ENCODE measurements at places on chromosomes 5 and 9. TPM values are rescaled to one million over a fixed set of nuclear protein-coding genes. Genes with fewer than 3 reads are reported as not detected.
A peak's percentile ranks its signal among the peaks of the same experiment; 100 is the strongest.

GRCh38 chr9:1959371-1959770 is 55.8 kb upstream of the SMARCA2 start:
- no peak for DNase-seq

DNA sequence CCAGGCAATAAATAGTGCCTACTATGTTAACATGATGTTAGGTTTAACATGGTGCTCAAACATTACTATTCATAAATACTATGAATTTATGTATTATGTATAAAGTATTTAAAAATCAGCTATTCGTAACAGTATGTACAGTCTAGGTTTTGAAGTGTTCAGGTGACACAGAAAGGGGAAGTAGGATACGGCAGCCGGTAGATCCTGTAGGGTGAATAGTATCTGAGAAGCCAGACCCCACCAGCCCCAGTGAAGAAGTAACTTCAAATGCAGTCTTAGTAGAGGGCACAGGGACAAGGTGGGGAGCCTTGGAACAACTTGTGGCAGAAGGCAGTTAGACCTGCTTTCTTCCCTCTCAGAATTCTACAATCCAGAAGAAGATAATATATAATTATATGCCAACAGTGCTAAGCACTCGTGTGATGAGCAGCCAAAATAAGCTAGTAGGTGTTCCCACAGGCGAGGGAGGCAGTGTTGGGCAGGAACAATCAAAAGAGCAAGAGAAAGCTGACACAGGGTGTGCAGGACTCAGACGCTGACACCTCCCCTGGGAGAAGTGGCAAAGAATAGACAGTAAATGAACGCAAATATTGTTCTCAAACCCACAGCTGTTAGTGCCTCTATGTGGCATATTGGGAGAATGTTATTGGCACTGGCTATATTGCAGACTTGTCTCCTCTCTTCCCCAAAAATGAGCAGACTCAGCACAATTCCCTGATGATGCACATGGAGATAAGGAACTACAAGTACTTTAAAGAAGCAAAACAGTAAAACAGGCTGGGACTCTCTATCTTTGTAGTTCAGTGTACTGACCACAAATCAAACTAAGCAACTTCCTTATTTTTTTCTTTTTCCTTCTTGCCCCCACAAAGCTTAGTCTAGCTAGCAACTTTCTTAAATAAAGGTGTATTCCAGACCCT is 4.6 kb downstream of the ZNF367 start:
- peak; percentile 37 for DNase-seq

DNA sequence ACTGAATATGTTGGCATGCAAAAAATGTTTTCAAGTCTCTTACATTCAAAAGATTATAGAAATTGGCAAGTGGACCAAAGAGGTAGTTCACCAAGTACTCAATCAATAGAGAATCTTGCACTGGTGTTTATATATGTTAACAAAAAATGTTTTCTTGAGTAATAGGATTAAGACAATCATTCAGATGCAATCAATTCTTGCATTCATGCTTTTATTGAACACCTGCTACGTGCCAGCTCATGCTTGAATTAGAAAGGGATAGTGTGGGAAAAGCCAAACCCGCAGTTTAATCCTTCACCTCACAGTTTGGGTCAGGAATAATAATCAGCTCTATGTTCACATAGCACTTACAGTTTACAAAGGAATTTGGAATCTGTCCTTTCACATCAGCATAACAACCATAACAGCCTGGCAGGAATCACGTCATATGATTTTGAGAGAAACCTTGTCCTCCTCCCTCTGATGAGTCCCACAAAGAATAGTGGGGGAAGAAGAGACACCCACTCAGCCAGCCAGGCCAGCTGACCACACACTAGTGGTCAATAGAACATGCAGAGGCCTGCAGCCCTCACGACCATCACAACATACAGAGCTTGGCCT is 36.8 kb upstream of the FRRS1L start:
- DNase-seq: no peak

DNA sequence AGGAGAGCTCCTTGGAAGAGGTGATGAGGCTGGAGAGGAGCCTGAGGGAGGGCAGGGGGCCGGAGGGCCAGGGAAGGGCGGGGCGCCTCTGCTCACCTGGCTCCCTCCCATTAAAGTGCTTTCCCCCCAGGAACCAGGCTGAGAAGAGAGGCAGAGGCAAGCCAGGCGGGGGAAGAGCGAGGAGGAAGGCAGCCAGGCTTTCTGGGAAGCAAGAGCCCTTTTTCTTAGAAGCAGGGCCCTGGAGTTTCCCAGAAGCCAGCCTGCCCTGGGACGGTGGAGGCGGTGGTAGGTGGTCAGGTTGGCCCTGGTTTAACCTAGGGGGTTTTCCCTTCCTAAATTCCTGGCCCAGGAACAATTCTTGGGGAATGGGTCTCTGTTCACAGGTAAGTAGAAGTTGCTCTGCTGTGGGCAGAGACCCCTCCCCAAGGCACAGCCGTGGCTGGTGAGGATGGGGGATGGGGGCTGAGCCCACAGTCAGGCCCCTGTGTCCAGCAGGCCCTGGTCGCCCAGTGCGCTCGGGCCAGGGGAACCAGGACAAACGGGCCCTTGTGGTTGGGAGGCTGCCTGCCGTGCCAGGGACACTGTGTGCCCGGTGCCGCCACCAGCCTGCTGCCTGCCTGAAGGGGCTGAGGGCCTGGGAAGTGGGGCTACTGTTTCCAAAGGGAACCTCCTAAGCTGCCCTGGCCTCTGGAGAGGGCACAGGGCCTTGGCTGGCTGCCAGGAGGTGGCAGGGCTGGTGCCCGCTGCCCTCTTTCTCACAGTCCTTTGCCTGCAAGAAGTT is 16.6 kb upstream of the RALGDS start:
- DNase-seq: no peak

GRCh38 chr5:139709582-139710318 is 61.6 kb downstream of the CXXC5 start:
- DNase-seq: peak; percentile 38

GRCh38 chr5:101647861-101648260 is 648.2 kb downstream of the SLCO4C1 start:
- DNase-seq: no peak

DNA sequence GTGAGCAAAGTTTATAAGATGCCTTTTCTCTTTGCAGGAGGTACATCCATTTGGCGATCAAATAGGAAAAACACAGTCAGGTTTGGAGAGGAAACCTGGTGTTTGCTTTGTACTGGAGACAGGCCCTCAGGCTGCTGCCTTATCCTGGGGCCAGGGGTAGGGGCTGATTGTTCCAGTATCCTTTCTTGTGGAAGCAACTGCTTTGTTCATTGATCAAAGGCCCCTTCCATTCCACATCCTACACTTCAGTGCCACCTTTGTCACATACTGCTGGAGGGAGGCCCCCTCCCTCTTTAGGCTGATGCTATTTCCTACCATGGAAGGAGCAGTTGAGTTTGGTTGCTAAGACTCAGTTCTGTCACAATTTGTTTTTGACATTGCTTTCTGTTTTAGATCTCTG is 778.1 kb downstream of the TLR4 start:
- DNase-seq: no peak

DNA sequence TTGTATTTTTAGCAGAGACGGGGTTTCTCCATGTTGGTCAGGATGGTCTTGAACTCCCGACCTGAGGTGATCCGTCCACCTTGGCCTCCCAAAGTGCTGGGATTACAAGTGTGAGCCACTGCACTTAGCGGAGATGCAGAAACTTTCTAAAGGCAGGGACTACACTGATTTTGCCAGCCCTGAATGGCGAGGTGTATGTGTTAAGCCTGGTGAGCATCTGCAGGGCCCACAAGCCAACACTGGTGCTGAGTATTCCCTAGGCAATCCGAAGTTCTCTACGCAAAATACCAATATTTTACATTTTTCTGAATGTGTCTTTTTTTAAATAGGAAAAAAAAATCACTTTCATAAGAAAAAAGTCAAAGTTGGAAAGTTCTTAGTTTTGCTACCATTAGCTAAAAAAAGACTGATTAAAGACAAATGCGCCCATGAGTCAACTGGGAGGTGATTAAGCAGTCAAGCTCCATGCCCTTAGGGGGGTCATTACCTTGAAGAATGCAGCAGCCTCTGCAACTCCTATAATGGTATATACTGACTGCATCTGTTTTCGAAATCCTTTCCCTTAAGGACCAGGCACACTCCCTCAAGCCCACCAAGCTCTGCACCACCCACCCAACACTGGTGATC is 502.8 kb downstream of the BNC2 start:
- no peak for DNase-seq

- DNase-seq: no peak
Measured at GRCh38 chr5:72844218-72844603, 27.8 kb downstream of the TNPO1 start.

DNA sequence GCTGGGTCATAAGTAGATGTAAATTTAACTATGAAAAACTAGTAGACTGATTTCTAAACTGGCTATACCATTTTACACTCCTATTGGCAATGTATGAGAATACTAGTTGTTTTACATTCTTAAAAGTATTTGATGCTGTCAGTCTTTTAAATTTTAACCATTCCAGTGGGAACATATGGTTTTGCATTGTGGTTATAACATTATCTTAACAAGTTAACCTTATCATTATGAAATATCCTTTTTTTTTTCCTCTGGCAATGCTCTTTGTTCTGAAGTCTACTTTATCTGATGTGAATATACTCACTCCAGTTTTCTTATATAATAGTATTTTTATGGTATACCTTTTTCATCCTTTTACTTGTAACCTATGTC is 548.9 kb upstream of the CLINT1 start:
- no peak for DNase-seq

DNA sequence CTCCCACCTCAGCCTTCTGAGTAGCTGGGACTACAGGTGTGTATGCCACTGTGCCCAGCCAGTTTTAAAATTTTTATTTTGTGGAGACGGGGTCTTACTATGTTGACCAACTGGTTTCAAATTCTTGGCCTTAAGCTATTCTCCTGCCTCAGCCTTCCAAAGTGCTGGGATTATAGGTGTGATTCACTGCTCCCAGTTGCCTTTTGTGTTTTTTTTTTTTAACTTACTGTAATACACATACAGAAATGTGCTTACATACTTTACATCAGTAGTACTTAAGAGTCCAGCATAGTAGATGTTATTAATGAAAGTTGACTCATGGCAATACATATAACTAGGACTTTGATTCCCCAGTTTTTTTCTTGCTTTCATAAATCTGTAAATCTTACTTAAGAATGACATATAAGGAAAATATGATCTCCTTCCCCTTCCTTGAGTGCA is 4.7 kb downstream of the MAN2A1 start:
- no peak for DNase-seq

- DNase-seq: no peak
Measured at GRCh38 chr5:126464959-126465358, 41.8 kb downstream of the GRAMD2B start.

DNA sequence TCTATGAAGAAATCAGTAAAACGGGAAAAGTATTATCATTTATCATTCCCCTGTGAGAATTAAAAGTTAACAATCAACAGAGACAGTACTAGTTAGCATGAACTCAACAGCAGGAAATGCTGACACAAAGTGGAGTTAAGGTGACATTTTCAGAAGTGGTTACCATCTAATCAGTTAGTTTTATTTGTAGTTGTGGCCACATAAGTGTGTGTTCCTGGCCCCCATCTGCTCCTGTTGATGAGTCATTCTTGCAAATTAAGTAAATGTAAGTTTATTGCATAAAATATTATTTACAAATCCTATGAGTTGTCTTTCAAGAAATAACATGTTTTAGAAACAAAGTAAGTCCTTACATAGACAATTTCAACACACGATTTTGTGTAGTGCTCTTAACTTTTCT is 8.9 kb upstream of the BNC2 start:
- DNase-seq: no peak

- no peak for DNase-seq
Measured at GRCh38 chr5:135329066-135329912, 69.7 kb downstream of the MACROH2A1 start.

DNA sequence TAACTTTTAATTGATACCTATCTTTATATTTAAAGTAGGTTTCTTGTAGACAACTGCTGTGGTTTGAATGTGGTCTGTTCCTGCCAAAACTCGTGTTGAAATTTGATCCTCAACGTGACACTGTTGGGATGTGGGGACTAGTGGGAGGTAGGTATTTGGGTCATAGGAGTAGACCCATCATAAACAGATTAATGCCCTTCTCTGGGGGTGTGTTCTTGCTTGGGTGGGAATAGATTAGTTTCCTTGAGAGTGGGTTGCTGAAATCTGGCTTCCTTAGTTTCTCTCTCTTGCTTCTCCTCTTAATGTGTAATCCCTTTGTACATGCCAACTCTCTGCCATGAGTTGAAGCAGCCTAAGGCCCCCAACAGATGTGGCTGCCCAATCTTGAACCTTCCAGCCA is 34.6 kb upstream of the IPPK start:
- no peak for DNase-seq

DNA sequence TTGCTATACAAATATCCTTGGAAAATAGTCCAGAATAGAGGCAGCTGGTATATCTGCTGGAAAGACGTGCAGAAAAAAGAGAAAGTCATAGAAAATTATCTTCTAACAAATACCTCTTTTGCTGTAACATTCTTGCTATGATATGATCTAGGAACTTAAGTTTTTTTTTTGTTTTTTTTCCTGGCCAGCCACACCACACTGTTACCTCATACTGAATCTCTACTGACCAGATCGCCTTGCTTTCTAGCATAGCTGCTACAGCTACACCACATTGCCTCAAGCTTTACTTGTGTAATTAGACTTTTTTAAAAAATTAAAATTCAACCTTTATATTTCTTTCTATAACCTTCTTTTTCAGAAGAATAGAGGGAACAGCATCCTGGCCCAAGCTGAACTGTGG is 142.2 kb upstream of the PRLR start:
- DNase-seq: peak; percentile 63

GRCh38 chr9:3441197-3441816 is 84.5 kb downstream of the RFX3 start:
- peak; percentile 35 for DNase-seq

Gene KCTD16
- total RNA-seq: 16.1 TPM

Gene OR13C4
- total RNA-seq: 5.3 TPM

Gene IFNE
- total RNA-seq: 11.1 TPM

Gene TRPM3
- total RNA-seq: 8.2 TPM

Gene PPP2R2B
- 5.1 TPM for total RNA-seq

Gene INSYN2B
- total RNA-seq: 1.7 TPM

Gene SLC36A2
- total RNA-seq: 1.7 TPM

Gene ADGRD2
- total RNA-seq: not detected

Gene PDE6A
- 5.3 TPM for total RNA-seq

Gene PFN3
- not detected for total RNA-seq

Gene ST8SIA4
- total RNA-seq: 13.5 TPM
